EL (cell line): ENCODE measurements at places on chromosomes 3 and 15.
A peak's percentile ranks its signal among the peaks of the same experiment; 100 is the strongest.

DNA sequence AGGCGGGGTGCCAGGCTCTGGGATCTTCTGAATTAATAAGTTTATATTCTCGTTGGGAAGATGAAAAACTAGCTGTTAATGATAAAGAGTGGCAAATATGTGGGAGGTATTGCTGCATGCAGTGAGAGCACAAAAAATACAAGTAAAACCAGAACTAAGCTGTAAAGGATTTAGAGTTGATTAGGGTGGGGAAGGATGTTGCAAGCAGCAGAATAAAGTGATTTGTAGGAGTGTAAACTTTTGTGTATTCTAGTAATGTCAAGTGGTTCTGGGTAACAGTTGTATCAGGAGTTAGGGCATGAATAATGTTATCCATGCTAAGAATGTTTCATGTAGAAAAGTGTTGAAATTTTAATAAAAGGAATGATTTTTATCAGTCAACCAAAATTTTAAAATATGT lies 18.1 kb downstream of the CRYBG3 start:
- DNase-seq: no peak

- no peak for DNase-seq
Observed at GRCh38 chr3:68056556-68056955, 402.1 kb upstream of the SUCLG2 start.

- DNase-seq: no peak
Observed at GRCh38 chr3:43041517-43041916, 62.4 kb downstream of the GASK1A start.

DNA sequence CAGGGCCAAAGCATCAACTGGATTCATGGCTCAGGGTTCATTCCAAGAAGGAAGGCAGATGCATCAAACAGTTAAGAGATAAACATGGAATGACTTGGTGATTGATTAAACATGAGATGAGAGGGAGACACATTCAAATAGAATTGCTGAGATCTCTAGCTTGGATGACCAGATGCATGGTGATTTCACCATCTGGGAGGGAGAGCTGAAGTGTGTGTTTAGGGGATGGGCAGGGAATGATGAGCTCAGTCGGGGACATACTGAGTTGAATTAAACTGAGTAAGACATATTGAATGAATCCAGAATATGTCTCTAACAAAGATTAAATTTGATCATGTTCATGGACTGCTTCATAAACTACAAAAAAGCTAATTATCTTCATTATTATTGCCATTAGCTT lies 35.5 kb downstream of the CADPS start:
- no peak for DNase-seq

GRCh38 chr3:177050501-177051237 lies 146.6 kb downstream of the TBL1XR1 start:
- peak; percentile 46 for DNase-seq

GRCh38 chr15:68436680-68437079 lies 4.7 kb upstream of the ITGA11 start:
- DNase-seq: no peak

DNA sequence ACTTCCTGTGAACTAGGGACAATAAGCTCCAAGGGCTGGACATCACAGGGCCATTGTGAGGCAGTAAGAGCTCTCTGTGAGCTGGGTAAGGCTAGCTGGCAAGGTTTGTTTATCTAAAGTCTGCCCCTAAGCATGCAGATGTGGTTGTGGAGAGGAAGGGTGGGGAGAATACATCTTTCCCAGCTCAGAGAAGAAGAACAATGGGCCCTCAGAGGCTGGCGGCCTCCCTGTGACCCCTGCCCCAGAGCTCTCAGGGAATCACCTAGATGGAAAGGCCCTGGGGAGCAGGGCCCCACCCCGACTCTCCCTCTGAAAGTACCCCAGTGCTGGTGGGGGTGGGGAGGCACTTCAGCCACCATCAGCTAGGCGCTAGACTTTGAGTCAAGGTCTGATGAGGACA lies 4.3 kb upstream of the AP3B2 start:
- no peak for DNase-seq

GRCh38 chr3:147355084-147355752 lies 51.1 kb downstream of the ZIC4 start:
- no peak for DNase-seq

DNA sequence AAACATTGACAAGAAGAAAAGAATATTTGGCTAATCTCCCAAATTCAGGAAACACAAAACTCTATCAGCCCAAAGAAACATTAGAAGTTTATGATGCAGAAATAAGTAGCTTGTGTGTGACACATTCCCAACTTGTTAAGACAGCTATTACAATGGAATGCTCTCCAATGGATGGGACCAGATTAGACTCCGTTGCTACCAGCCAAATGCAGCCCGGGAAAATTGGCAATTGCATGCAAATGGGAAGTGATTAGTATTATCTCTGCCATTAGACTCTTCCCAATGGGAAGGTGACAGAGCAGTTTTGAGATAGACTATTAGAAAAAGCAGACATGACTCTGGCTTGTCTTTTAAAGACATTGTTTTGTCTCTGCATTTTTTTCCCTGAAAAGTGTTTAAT lies 37.4 kb upstream of the KCNMB2 start:
- DNase-seq: no peak

- no peak for DNase-seq
Observed at GRCh38 chr3:184016169-184016570, 1.5 kb downstream of the ABCC5 start.

DNA sequence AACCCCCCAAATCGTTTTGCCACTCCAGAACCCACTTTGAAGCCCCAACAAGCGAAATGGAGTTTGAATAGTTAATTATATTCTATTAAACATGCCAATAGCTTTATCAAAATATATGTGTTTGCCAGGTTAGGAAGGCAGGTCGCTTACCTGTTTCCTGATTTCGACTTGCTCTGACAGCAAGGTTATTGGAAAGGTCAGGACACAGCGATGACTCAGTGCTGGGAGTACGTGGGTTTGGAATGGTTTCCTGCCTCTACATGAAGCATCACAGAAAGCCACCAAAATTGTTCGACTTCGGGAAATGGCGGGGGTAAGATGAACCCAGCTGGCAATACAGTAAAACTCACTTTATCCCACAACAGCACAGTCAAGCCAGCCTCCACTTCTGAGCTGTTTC lies 135.6 kb upstream of the ABI3BP start:
- DNase-seq: no peak
